ENCODE measurements at places on chromosomes 11 and 22.

DNA sequence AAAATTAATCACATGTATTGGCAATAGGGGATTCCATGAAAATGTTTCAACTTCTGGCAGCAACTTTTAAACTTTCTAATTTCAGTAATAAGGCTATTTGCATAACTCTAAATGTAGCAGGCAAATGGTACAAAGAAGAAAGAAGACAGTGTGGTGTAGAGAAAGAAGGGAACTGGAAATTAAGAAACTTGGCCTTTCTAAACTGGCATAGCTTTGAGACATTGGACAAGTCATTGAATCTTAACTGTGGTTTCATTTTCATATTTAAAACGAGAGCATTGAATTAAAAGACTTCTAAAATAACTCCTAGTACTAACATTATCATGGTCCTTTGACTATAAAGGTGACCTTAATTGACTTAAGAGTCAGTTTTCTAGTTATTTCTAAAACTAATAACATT lies 125.0 kb downstream of the UVRAG start:
- no peak for DNase-seq

- DNase-seq: peak; percentile 97
Observed at GRCh38 chr11:112999520-112999919, 38.3 kb downstream of the NCAM1 start.

DNA sequence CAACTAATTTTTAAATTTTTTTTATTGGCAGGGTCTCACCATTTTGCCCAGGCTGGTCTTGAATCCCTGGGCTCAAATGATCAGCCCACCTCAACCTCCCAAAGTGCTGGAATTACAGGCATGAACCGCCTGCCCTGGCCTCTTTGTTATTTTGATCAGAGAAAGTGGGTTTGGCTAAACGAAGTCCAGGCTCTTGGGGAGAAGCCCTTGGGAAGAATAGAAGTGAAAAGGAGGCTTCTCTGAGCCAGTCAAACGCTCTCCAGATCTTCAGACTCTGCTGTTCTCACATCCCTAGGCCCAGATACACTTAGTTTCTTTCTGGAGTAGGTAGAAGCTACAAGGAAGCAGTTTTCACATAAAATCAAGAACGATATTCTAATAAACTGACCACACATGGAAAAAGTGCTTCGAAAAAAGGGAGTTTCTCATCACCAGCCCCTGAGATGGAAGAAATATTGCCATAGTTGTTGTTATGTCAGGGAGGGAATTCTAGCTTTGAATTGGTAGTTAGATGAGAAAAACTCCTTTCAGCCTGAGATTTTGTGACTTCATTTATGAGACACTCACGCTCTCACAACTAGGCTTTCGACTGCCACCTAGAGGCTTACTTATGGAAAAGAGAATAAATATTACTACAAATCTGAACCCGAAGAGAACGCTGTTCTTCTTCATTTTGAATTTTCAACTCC lies 41.7 kb upstream of the AQP11 start:
- DNase-seq: peak; percentile 86

GRCh38 chr11:29490938-29491337 lies 525.9 kb downstream of the KCNA4 start:
- DNase-seq: no peak

- DNase-seq: no peak
Observed at GRCh38 chr11:15830741-15831428, 525.5 kb downstream of the SOX6 start.

GRCh38 chr11:117220999-117221774 lies 10.7 kb downstream of the PCSK7 start:
- DNase-seq: no peak

DNA sequence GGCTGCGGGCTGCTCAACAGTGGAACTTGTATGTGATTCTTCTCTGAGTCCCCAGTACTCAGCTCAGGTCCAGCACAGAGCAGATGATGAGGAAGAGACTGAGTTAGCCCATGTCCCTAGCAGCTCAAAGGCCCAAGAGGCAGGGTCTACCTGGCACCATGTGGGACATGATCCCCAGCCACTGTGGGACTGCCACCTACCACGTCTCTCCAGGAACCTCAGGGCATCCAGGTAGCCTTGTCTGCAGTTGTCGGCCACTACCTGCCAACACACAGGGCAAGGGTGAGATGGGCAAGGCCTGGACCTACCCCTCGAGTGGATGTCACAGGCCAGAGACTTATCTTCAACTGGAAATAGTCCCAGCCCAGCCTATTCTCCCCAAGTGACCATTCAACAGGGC lies 4.4 kb downstream of the PNPLA5 start:
- DNase-seq: no peak

GRCh38 chr11:1906611-1907423 lies 12.7 kb upstream of the TNNT3 start:
- DNase-seq: no peak

- no peak for DNase-seq
Observed at GRCh38 chr22:22746963-22747933, 102.8 kb downstream of the GGTLC2 start.

- no peak for DNase-seq
Observed at GRCh38 chr11:12901272-12901671, 107.8 kb upstream of the RASSF10 start.

DNA sequence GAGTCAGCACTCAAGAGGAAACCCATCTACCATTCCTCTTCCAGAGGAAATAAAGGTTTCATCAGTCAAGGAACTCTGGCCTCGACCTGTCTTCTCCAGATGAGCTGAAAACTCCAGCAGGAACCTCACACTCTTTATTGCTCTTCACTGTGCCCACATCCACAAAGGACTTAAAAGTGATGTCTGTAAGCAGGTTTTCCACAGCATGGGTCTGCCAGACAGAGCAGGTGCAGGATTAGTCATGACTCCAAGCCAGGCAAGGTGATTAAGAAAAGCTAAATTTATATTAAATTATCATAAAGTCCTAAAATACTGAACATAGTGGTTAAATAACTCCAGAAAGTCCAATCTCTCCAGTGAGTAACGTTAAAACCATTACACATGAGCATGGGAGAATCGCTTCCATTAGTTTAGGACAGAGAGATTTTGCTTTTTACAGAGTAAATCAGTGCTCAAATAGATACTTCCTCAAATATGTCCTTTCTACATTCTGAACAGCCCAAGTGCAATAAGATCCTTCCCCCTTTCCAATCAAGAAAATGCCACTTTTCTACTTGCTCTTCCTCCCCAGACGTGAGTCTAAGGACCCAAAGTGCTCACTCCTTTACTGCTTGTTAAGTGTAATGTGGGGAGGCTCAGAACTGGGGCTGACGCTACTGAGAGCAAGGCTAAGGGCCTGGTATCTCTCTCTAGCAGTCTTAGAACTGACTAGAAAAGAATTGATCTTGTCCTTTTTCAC lies 10.7 kb upstream of the CKAP5 start:
- DNase-seq: no peak

DNA sequence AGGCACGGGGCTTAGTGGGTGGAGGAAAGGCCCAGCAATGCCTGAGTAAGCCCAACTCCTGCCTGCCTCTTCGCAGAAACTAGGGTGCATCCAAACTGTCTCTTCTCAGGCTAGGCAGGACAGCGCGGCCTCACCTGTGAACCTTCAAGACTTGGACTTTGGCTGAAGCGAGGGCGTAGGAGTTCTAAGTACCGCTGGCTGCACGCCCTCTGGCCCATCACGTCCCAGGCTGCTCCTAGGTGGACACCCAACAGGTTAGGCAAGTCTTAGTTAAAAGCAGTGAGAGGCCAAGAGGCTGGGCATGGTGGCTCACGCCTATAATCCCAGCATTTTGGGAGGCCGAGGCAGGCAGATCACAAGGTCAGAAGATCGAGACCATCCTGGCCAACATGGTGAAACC lies 1.8 kb upstream of the DDB2 start:
- DNase-seq: no peak

- DNase-seq: no peak
Observed at GRCh38 chr11:1547467-1548098, 24.5 kb downstream of the DUSP8 start.

Measured in NCI-H69 (cell line).